ENCODE measurements at places on chromosomes 4 and X. TPM values are rescaled to one million over a fixed set of nuclear protein-coding genes. Genes with fewer than 3 reads are reported as not detected.

DNA sequence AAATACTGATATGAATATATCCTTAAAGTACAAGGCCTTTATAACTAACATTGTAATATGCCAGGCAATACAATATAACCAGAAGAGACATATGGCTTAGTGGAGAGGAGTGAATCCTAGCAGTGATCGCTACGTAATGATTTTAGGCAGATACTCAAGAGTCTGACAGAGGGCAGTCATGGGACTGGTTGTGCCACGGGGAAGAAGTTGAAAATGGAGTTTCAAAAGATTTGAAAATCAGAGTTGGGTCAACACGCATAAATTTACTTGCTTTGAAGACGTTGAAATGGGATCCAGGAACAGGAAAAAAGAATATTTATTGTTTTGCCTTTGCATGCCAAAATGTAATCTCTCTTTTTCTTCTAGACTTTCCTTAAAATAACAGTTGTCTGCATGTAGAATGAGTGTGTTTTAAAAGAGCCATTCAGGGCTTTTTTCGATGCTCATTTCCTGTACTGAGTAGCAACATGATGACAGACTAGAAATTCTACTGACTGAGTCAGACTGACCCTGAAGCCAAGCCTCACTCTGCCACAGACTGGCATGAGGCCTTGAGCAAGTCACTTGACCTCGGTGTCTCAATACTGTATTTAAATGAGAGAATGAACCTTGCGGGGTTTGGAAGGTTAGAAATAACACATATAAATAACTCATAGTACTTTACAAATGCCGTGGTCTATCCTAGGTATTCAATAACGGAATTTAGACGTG is 8.1 kb upstream of the SMS start:
- no peak for DNase-seq

DNA sequence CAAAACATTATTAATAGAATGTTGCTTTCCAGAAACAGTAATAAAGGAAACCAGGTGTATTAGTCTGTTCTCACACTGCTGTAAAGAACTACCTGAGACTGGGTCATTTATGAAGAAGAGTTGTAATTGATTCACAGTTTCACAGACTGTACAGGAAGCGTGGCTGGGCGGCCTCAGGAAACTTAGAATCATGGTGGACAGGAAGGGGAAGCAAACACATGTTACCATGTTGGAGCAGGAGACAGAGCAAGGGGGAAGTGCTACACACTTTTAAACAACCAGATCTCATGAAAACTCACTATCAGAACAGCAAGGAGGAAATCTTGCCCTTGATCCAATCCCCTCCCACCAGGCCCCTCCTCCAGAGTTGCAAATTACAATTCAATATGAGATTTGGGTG is 815.8 kb downstream of the TRIML1 start:
- no peak for DNase-seq

- DNase-seq, result no peak
These were observed 143.4 kb downstream of the CPEB2 start for GRCh38 chr4:15145709-15146108.

DNA sequence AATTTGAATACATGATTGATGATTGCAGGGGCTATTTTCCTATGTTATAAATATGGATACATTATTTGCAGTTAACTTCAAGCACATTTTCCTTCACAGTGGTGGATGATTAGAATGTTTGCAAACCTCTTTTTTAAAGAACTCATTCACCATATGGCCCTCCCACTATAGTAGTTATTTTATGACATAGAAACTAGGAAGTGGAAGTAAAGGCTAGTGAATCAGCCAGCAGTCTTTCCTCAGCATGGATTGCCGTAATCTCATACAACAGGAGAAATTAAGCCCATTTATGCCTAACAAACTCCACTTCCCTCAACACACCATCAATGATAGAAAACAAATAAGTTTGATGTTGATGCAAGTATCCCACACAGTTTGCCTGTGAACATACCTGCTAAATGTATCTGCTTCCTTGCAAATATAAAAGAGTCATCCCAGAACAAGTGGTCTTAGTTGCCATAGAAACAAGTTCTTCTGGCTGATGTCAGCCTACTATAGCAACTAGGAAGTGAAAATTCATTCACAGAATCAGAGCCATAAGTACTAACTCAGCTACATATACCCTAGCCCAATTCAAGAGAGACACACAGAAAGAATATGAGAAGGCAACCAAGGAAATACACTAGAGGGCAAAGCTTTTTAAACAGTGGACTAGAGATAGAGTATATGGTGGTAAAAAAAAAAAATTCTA is 100.9 kb upstream of the RADX start:
- no peak for DNase-seq

DNA sequence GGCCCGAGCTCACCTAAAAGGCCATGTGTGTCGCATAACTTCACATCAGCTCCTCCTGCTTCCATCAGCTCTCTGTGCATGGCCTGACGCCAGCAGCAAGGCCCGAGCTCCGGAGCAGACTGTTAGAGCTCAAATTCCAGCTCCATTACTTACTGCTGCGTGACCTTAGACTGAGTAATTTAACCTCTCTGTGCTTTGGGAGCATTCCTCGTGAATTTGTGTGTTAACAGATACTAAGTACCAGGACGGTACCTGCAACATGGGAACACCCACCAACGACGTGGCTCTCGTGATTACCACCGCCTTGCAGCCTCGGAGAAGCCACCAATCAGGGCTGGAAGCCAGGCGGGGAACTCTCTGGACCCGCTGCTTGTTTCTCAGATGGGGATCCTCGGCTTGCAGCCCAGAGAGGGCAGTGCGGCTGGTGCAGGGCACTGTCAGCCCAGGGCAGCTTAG is 12.9 kb downstream of the LETM1 start:
- DNase-seq, result no peak

GRCh38 chr4:179328627-179329026 is 1886.4 kb upstream of the AGA start:
- no peak for DNase-seq

GRCh38 chr4:24768006-24768405 is 27.4 kb upstream of the SOD3 start:
- DNase-seq, result no peak

DNA sequence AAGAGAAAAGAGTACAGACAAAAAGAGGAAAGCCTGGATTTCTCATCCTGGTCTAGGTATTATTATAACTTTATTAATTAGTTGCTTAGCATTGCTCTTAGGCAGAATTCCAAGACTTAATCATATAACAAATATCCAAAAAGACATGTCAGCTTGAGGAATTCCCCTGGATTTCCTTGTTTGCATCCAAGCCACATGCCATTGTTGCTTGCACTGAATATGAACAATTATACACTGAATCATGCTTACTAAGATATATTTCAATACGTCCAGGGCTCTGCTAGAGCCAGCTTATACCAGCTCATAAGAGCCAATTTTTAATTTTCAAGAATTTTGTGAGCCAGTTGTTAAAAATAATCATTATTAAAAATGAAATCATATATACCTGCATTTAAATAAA is 5.5 kb upstream of the TLR10 start:
- DNase-seq, result no peak

DNA sequence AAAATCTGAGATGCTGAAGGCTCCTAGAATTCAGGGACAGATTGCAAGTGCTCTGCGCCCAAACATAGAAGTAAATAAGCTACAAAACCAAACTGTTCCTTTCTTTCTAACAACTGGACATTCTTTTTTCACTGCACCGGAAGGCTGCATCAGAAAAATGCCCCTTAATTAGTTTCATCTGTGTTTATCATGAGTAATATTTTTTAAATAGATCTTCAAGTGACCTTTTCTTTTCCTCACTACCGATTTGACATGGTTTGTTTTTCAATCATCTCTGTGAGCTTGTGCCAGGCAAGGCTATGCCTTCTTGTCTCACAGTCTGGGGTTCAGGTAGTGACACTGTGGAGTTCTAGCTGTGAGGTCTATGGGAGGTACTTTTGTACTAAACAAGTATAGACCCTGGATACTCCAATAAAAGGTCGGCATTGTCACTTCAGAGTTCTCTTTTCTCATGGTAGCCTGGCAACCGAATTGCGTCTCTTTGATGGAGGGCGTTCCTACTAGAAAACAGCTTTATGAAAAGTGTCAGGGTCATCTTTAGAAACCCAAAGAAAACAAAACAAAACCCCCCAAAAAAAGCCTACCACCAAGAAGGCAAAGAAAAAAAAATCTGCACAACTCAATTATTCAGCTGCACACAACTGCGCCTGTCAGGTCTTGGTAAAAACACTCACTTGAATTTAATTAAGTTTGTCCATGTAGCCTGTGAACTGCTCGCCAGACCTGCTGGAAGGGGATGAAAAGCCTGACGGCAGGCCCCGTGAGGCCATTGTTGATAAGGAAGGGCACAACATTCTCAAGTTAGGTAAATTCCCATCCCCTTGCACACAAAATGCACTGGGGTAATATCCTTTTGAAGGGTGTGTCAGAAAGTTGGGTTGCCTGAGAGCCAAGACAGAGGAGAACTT is 22.8 kb upstream of the ADAMTS3 start:
- DNase-seq, result no peak

DNA sequence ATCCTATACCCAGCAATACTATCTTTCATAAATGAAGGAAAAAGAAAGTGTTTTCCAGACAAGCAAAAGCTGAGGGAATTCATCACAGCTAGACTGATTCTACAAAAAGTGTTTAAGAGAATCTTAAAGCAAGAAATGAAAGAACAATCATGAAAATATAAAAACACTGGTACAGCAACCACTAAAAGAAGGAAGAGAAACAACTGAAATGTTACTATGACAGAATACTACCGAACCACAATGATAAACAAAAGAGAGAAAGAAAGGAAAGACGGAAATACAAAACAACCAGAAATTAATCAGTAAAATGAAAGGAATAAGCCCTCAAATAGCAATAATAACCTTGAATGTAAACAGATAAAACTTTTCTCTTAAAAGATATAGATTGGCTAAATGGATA is 110.8 kb upstream of the AFF2 start:
- DNase-seq, result no peak

DNA sequence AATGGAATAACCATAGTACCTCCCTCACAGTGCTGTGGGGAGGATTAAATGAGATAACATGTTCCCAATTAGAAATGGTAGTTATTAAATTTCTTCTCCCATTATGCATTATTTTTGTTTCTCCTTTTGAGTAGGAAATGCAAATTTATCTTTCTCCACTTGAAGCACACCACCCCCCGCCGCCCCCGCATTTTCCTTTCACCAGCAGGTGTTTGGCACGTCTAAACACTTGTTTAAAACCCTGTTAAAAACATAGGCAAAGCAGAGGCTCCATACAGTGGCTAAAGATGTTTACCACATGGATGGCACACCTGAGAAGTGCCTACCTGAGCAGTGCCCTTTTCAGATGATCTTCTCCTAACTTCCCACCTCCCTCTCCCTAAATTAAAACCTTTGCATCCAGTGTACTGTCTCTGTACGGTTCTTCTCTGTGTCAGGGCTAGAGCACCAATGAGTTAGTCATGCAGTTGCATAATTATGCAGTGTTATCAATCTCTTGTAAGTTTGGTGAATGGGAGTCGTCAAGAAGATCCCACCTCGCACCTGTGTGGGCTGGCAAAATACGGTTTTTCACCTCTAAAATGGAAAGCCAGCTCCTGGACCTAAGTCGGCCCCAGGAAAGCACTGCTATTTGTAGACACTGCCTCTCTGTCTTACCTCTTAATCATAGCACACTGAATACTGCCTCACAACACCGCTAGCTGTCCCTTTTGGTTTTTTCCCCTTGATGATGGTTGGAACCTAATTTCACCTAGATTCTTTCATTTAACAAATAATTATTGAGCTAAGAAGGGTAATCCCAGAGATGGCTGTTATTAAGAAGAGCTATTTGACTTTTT is 122.0 kb downstream of the CT47B1 start:
- DNase-seq, result no peak

- no peak for DNase-seq
These were observed 17.5 kb downstream of the ANKRD50 start for GRCh38 chr4:124694946-124695598.

DNA sequence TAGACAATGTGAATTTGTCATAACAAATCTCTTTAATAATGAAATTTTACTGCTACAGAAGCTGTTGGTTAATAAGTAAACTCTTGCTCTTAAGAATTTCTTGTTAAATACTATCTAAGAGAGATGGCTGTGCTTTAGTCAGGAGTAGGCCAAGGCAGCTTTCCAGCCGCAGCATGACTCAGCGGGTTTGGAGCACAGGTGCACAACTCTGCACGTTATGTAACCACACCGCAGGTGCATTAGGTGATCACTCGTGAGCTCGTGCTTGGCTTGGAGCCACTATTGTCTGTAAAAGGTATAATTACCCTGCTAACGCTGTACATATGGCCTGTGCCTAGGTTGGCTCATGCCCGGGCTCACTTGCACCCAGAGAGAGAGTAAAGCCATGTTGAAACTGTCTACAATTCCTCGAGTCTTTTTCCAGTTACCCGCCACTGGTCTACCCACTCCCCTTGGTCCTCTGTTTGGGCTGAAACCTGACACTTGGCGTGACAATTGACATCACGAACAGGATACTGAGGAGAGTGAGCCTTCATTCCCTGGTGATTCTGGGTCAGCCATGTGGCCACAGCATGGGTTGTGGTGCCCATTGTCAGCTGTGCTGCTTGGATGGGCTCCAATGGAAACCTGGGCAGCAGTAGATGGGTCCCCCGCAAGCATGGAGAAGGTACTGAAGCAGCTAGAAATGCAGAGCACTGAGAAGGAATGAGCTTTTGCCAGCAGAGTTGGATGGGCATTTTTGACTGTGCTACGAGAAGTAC is 18.4 kb upstream of the ANAPC4 start:
- DNase-seq, result no peak

GRCh38 chr4:142278171-142278570 is 567.9 kb downstream of the INPP4B start:
- DNase-seq, result no peak

DNA sequence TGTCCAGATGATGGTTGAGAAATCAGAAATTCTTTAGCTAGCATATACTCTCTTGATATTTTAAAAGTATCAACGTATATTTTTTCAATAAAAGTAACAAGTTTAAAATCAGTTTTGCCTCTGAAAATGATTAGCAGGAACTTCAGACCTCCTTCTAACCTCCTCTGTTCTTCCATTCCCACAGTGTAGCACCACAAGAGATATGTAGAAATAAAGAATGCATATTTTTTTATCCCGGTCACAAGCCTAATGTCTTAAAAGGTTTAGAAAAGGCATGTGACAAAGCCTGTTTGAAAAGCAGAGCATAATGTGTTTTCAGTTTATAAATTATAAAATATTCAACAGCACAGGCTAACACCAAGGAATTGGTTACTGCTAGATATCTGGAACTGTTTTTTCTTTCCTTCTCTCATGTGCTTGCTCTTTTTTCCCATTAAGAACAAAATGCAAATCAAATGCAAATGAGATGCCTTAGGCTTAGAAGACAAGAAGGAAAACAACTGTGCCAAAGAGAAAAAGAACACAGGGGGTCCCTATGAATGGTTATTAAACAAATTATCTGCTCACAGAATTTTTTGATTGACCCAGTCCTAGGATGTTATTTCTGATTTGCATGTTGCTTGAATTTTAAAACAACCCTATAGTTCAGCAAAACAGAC is 351.7 kb upstream of the FAM241A start:
- no peak for DNase-seq

GRCh38 chrX:54246866-54247265 is 63.8 kb upstream of the FAM120C start:
- DNase-seq, result no peak

Gene AMBN
- total RNA-seq, result not detected

Gene FRMD7
- total RNA-seq, result not detected

Gene XK
- 1.1 TPM for total RNA-seq

Gene EVC2
- total RNA-seq, result 14.1 TPM

Gene ADGRG2
- 0.81 TPM for total RNA-seq

Gene STPG2
- total RNA-seq, result 1.1 TPM
